ENCODE measurements at places on chromosomes 16 and 17. TPM values are rescaled to one million over a fixed set of nuclear protein-coding genes. Genes with fewer than 3 reads are reported as not detected.
A peak's percentile ranks its signal among the peaks of the same experiment; 100 is the strongest.

Gene EME1
- total RNA-seq, result 0.93 TPM

Gene NUBP1
- total RNA-seq, result 34.5 TPM

- H3K27me3 ChIP-seq, result no peaks in the 10 kb centered on the region
- H3K4me3 ChIP-seq, result no peak overlapping the region
- H3K36me3 ChIP-seq, result no peaks in the 10 kb centered on the region
- peaks cover 14% of the 10 kb centered on the region for H3K4me1 ChIP-seq
These were observed 12.7 kb upstream of the SSTR2 start for GRCh38 chr17:73151916-73152632.

DNA sequence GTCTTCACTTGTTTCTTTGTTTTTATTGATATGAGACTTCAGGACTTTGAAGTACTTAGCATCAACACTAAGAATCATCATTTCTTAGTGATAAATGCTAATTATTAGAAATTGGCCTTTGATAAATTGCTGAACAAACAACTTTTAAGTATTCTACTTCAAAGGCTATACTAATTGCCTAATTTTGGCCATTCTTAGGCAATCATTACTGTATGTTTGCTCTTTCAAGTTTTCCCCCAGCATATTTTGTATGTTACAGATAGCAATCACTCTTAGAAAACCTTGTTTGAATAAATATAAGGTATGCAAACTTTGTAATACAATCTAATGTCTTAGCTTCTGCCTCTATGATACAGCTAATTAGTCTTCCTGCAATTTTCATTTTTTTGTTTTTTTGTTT, 46.0 kb downstream of the NQO1 start:
- DNase-seq, result no peak
- H3K27ac ChIP-seq, result no peak overlapping the region
- no peaks in the 10 kb centered on the region for H3K27me3 ChIP-seq
- peaks cover 6% of the 10 kb centered on the region for H3K4me1 ChIP-seq
- peaks cover 9% of the 10 kb centered on the region for H3K36me3 ChIP-seq

- peak; percentile 90 for DNase-seq
- no peaks in the 10 kb centered on the region for H3K27me3 ChIP-seq
- H3K4me3 ChIP-seq, result peak within 1 kb of the TSS; percentile 53
- H3K36me3 ChIP-seq, result no peaks in the 10 kb centered on the region
- peaks cover 13% of the 10 kb centered on the region for H3K4me1 ChIP-seq
These were observed at the start of gene BPTF for GRCh38 chr17:67824735-67825626. Gene BPTF, plus strand, starts transcription at chr17:67825503. Its CDS starts 222 bp downstream, at chr17:67825725.

DNA sequence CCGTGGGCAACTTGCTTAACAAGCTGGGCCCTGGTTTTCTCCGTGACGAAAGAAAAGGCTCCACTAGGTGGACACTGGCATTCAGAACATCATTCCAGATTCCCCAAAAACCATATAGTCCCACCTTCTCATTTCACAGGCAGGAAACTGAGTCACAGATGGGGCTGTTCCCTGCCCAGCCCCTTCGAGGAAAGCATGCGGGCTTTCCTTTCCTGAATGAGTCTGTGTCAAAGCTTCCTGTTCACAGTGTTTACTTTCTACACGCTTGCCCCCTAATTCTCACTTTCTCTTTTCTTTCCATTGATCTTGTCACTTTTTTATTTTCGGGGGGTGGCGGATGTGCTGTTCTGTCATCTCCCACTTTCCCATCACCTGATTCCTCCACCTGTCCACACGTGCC, 10.3 kb upstream of the LGALS9 start:
- H3K27me3 ChIP-seq, result no peaks in the 10 kb centered on the region
- H3K27ac ChIP-seq, result no peak overlapping the region
- no peaks in the 10 kb centered on the region for H3K4me1 ChIP-seq

- DNase-seq, result no peak
- no peak overlapping the region for H3K4me3 ChIP-seq
- H3K4me1 ChIP-seq, result peaks cover 4% of the 10 kb centered on the region
- no peaks in the 10 kb centered on the region for H3K36me3 ChIP-seq
- H3K27me3 ChIP-seq, result no peaks in the 10 kb centered on the region
These were observed 156.4 kb downstream of the ZNF18 start for GRCh38 chr17:11840831-11841230.

DNA sequence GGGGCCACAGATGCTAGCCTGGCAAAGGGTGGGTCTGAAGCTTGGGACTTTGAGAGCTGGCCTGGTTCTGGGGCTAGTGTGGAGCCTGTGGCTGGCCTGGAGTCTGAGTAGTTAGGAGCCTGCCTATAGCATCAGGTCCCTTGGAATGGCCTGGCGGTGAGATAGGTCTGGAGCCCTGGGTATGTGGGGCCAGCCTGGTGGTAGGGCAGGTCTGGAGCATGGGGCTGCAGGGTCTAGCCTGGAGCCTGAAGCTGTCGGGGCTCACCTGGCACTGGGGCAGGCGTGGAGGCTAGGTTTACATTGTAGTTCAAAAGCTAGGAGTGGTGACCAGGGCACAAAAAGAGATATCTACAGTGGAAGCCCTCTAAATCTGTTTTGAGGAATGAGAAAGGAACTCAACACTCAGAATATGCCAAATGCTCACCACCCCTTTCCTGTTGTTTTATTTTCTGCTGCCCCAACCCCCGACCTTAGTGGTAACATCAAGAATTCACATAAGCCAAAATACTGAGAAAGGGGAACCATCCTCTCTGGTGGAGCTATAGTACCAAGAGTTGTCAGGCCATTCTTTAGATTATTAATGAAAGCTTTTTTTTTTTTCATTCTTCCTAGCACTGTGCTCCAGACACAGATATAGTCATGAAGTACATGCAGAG, 100.3 kb downstream of the TANC2 start:
- H3K36me3 ChIP-seq, result no peaks in the 10 kb centered on the region
- no peaks in the 10 kb centered on the region for H3K27me3 ChIP-seq
- no peak overlapping the region for H3K4me3 ChIP-seq
- DNase-seq, result no peak
- H3K27ac ChIP-seq, result no peak overlapping the region

GRCh38 chr17:67211742-67212141, 33.3 kb downstream of the HELZ start:
- H3K27me3 ChIP-seq, result no peaks in the 10 kb centered on the region
- H3K36me3 ChIP-seq, result no peaks in the 10 kb centered on the region
- H3K4me1 ChIP-seq, result peaks cover 3% of the 10 kb centered on the region
- no peak overlapping the region for H3K4me3 ChIP-seq

DNA sequence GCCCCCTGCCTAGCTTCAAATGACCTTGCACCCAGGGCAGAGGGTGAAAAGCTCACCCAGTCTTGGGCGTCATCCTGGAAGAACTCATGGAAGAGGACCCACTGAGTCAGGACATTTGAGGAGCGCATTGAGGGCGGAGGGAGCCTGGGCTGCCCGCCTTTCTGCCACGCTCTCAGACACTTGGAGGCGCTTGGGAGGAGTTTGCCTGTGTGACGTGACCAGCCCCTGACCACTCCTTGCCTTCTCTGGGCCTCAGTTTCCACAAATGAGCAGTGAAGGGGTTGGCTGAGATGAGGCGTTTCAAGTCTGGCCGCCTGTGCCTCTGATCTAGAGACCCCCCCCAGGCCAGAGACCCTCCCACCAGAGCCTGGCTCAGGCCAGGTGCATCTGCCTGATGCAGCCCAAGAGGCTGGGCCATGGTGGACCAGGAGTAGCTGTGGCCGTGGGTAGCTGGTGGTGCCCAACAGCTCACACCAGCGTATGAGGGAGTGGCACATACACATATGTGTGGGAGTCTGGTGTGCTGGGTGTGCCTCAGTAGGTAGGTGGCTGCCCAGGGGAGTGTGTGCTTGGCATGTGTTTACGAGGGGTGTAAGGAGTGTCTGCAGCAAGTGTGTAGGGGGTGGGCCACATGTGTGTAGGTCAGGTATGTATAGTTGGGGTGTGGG, 80.2 kb upstream of the TOB1 start:
- H3K4me1 ChIP-seq, result peaks cover 51% of the 10 kb centered on the region
- H3K27me3 ChIP-seq, result no peaks in the 10 kb centered on the region
- no peak for DNase-seq
- no peaks in the 10 kb centered on the region for H3K36me3 ChIP-seq
- H3K27ac ChIP-seq, result no peak overlapping the region
- no peak overlapping the region for H3K4me3 ChIP-seq

DNA sequence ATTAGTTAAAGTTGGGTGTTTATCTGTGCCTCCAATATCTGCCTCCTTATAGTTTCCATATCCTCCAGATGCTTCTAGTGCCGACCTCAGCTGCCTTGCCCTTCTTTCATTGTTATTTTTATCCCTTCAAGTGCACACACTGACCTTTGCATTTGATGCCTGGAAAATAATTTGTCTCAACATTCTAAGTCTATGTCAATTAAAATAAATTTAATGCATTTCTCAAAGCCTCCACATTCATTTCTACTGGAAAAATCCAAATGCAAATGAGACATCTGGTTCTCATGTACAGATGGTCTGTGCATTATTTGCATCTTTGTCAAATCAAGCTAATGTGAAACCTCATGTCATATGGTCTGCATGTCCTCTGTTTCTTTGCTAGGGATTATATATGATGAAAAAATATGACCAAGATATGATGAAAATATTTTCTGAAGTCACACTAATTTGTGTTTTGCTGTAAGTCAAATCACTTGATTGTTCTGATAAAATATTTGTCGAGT, 61.4 kb downstream of the TMEM100 start:
- no peaks in the 10 kb centered on the region for H3K36me3 ChIP-seq
- H3K27ac ChIP-seq, result no peak overlapping the region
- H3K4me1 ChIP-seq, result no peaks in the 10 kb centered on the region
- DNase-seq, result no peak

GRCh38 chr17:36001862-36002603, 680 bp upstream of the CCL15 start:
- H3K4me1 ChIP-seq, result peaks cover 10% of the 10 kb centered on the region
- peak; percentile 75 for DNase-seq
- no peak overlapping the region for H3K4me3 ChIP-seq

DNA sequence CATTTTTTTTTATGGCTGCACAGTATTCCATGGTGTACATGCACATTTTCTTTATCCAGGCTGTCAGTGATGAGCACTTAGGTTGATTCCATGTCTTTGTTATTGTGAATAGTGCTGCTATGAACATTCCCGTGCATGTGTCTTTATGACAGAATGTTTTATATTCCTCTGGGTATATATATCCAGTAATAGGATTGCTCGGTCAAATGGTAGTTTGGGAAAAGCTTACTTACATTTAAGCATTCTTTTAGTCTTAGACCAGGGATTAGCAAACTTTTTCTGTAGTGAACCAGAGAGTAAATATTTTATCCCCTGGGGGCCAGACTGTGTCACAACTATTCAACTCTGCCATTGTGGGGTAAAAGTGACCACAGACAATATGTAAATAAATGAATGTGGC, 40.2 kb downstream of the MED13 start:
- H3K4me1 ChIP-seq, result no peaks in the 10 kb centered on the region
- no peak overlapping the region for H3K27ac ChIP-seq
- H3K27me3 ChIP-seq, result no peaks in the 10 kb centered on the region
- DNase-seq, result no peak

- no peak for DNase-seq
- H3K4me3 ChIP-seq, result no peak overlapping the region
- H3K36me3 ChIP-seq, result no peaks in the 10 kb centered on the region
These were observed 375.7 kb upstream of the CDH11 start for GRCh38 chr16:65497571-65497970.
